ENCODE measurements at places on chromosomes 5 and 9. TPM values are rescaled to one million over a fixed set of nuclear protein-coding genes. Genes with fewer than 3 reads are reported as not detected.
A peak's percentile ranks its signal among the peaks of the same experiment; 100 is the strongest.

- H3K4me3 ChIP-seq: no peak overlapping the region
- H3K36me3 ChIP-seq: no peaks in the 10 kb centered on the region
- no peaks in the 10 kb centered on the region for H3K27me3 ChIP-seq
- H3K27ac ChIP-seq: no peak overlapping the region
- no peaks in the 10 kb centered on the region for H3K4me1 ChIP-seq
Measured at GRCh38 chr9:111013250-111013649, 25.0 kb downstream of the LPAR1 start.

DNA sequence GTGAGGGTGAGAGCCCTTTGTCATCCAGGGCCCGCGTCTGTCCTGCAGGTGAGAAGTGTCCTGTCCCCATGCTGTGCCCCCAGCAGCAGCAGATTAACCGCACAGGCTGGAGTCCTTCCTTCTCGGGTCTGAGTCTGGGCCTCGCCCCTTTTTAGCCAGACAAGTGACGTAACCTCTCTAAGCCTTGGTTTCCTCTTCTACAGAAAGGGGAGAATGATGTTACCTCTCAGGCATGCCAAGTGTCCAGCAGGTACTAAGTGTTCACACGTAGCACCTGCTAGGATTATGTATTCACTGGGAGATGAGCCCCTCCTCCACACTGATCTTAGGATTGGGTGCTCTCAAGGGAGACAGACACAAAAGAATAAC is 6.9 kb downstream of the NEURL1B start:
- no peak overlapping the region for H3K4me3 ChIP-seq
- DNase-seq: no peak
- no peaks in the 10 kb centered on the region for H3K36me3 ChIP-seq
- H3K27me3 ChIP-seq: peaks cover 18% of the 10 kb centered on the region
- H3K4me1 ChIP-seq: no peaks in the 10 kb centered on the region

Gene ADGRV1
- total RNA-seq: 0.06 TPM

- H3K27ac ChIP-seq: no peak overlapping the region
- H3K4me3 ChIP-seq: no peak overlapping the region
- no peaks in the 10 kb centered on the region for H3K36me3 ChIP-seq
- H3K4me1 ChIP-seq: no peaks in the 10 kb centered on the region
Measured at GRCh38 chr9:127105805-127106465, 16.5 kb downstream of the ANGPTL2 start.

- no peak overlapping the region for H3K4me3 ChIP-seq
- H3K36me3 ChIP-seq: peaks cover 5% of the 10 kb centered on the region
- no peak for DNase-seq
- H3K27ac ChIP-seq: no peak overlapping the region
- H3K4me1 ChIP-seq: no peaks in the 10 kb centered on the region
Measured at GRCh38 chr5:137622850-137623249, 113.0 kb downstream of the KLHL3 start.

Gene HAPLN1
- total RNA-seq: not detected

DNA sequence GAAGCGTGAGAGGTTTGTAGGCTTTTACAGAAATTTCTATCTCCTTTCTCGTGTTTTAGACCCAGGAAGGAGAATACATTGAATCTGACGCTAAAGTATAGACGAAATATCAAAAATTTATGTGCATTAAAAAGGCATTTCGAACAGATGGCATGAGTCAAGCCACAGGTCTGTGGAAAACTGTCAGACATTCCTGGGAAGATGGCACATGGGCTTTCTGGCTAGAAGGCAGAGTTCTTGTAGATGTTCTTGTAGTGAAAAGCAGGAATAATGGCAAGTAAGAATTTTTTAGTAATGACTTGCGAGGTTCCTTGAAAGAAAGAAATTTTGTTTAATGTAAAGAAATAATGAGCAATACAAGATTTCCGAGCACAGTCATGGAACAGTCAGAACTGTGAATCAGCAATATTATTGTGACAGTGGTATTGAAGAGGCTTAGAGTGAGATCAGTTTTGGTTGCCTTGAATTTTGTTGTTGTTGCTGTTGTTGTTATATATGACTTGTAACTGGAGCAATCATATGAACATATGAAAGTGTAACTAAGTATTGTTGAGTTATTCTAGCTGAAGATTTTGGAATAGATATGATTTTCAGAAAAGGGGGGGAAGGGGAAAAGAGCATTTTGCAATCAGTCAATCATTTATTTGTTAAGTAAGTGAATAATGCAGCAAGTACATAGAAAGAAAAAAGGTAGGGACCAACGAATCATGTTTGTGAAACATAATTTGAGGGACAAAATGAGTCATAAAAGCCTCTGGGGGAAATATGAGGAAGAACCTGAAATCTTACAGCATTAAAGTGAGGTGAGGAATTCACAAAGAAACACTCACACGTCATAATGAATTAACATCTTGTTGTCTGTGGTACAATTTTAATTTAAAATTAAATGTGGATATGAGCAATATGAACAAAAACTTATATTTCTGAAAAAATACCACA is 339.0 kb upstream of the CTNND2 start:
- no peaks in the 10 kb centered on the region for H3K27me3 ChIP-seq
- no peak for DNase-seq
- no peak overlapping the region for H3K4me3 ChIP-seq
- H3K4me1 ChIP-seq: no peaks in the 10 kb centered on the region
- H3K27ac ChIP-seq: no peak overlapping the region
- H3K36me3 ChIP-seq: no peaks in the 10 kb centered on the region

GRCh38 chr5:167897371-167897770 is 394.1 kb upstream of the WWC1 start:
- no peaks in the 10 kb centered on the region for H3K4me1 ChIP-seq
- H3K27ac ChIP-seq: no peak overlapping the region
- H3K27me3 ChIP-seq: peaks cover 3% of the 10 kb centered on the region
- no peak overlapping the region for H3K4me3 ChIP-seq
- no peak for DNase-seq
- no peaks in the 10 kb centered on the region for H3K36me3 ChIP-seq

DNA sequence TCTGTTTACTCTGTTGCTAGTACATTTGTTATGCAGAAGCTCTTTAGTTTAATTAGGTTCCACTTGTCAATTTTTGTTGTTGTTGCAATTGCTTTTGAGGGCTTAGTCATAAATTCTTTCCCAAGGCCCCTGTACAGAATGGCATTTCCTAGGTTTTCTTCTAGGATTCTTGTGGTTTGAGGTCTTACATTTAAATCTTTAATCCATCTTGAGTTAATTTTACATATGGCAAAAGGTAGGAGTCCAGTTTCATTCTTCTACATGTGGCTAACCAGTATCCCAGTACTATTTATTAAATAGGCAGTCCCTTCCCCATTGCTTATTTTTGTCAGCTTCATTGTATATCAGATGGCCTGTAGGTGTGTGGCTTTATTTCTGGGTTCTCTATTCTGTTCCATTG is 792.4 kb downstream of the PTPRD start:
- no peak for DNase-seq
- H3K27ac ChIP-seq: no peak overlapping the region
- H3K4me3 ChIP-seq: no peak overlapping the region
- no peaks in the 10 kb centered on the region for H3K36me3 ChIP-seq
- H3K27me3 ChIP-seq: peaks cover 2% of the 10 kb centered on the region
- no peaks in the 10 kb centered on the region for H3K4me1 ChIP-seq

DNA sequence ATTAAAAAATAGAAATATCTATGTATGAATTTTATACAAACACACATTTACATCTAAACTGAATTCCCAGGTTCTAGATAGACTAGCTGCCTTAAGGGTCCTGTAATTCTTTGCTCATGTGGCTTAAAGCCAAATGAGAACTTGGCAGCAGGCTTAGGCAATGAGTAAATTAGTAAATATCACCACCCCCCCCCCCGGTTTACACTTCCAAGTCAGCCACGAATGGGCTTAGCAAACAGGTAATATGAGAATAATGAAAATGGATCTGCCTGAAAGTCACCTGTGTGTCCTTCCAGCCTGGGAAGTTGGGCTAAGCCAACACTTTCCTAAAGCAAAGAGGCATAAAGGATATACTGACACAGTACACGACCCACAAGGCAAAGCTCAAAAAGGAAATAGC is 108.6 kb downstream of the KLHL3 start:
- no peak overlapping the region for H3K27ac ChIP-seq
- peaks cover under 1% of the 10 kb centered on the region for H3K4me1 ChIP-seq
- no peaks in the 10 kb centered on the region for H3K27me3 ChIP-seq
- no peak for DNase-seq
- no peak overlapping the region for H3K4me3 ChIP-seq

Gene SPATA31E1
- total RNA-seq: not detected

GRCh38 chr9:135508211-135508820 is 7.8 kb downstream of the MRPS2 start:
- peaks cover 1% of the 10 kb centered on the region for H3K36me3 ChIP-seq
- H3K4me1 ChIP-seq: peaks cover 4% of the 10 kb centered on the region
- H3K27me3 ChIP-seq: peaks cover 8% of the 10 kb centered on the region

- no peak for DNase-seq
- H3K4me1 ChIP-seq: peaks cover 23% of the 10 kb centered on the region
- H3K4me3 ChIP-seq: peak overlapping the region; percentile 89
- H3K27me3 ChIP-seq: no peaks in the 10 kb centered on the region
- peaks cover 12% of the 10 kb centered on the region for H3K36me3 ChIP-seq
Measured at GRCh38 chr5:73564675-73565074, 764 bp downstream of the ANKRA2 start.

- H3K27ac ChIP-seq: no peak overlapping the region
- H3K27me3 ChIP-seq: peaks cover 25% of the 10 kb centered on the region
- H3K36me3 ChIP-seq: no peaks in the 10 kb centered on the region
- DNase-seq: no peak
Measured at GRCh38 chr5:76941442-76941841, 11.4 kb upstream of the CRHBP start.

DNA sequence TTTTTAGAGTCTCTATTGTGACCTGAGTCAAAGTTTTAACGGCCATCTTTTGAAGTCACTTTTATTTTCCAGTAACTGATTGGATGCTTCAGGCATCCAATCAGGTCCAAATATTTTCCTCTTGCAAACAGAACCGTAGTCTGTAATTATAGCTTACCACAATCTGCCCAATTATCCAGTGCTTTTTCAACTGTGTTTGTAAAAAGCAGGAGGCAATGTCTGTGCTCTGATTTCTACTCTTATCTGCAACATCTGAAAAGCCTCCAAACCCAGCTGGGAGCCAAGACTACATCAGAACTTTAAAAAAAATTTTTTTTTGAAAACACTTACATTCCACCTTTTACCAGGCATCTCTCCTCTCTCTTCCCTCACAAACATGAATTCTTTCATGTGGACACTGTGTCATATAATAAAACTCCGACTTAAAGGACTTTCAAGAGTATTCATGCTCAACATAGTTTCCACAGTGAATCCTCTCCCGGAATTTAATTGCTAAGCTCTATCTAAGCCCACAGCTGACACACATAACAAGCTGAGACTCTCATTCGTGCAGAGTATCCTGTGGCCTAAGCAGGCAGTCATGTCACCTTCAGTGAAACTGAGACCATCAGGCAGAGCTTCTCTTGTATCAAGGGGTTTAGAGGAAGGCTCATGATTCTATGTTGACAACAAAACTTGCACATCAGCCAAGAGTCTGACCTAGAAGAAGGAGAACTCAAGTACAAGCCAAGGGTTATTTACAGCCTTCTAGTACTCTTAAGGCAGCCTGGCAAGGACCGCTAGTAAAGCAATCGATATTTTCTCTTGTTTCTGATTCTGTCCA is 272.7 kb downstream of the TLE1 start:
- H3K4me3 ChIP-seq: no peak overlapping the region
- no peaks in the 10 kb centered on the region for H3K4me1 ChIP-seq
- no peaks in the 10 kb centered on the region for H3K36me3 ChIP-seq
- H3K27me3 ChIP-seq: no peaks in the 10 kb centered on the region
- H3K27ac ChIP-seq: no peak overlapping the region

DNA sequence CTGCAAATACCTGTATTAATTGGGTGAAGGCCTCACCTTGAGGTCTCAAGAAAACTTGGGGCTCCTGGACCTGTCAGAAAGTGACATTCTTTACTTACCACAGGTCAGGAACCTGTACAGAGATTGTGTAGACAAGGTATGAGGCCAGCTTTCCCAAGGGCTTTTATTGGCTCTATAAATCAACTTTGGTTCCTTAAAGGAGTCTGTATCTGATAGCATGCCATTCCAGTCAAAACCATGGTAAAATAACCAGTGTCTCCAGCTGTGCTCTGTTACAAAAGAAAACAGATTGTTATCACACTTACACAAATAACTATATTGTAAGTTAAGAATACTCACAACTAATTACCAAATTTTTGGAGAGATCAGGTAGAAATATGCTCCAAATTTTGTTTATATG is 64.5 kb downstream of the COL15A1 start:
- H3K27ac ChIP-seq: no peak overlapping the region

DNA sequence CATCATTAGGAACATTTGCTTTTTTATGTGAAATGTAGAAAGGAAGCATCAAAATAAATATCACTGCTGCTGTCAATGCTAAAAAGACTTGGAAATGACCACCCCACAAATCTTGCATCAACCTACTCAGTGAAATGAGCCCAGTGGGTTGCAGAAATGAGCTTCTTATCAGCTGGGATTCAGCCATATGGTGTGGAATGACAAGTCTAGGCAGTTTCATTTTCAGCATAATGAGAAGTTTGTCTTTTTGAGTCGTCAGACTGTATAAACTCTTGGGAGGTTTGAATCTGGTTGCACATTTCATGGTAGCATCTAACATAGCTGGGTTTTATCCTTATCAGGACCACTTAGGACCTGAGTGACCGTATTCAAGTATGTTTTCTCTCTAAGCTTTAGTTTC is 251.1 kb upstream of the PPP1R2B start:
- no peak overlapping the region for H3K27ac ChIP-seq
- H3K4me1 ChIP-seq: no peaks in the 10 kb centered on the region
- no peak overlapping the region for H3K4me3 ChIP-seq
- DNase-seq: no peak
- peaks cover 9% of the 10 kb centered on the region for H3K27me3 ChIP-seq

GRCh38 chr5:16552666-16553343 is 64.0 kb downstream of the RETREG1 start:
- peak; percentile 49 for DNase-seq
- peaks cover 8% of the 10 kb centered on the region for H3K36me3 ChIP-seq
- H3K4me1 ChIP-seq: peaks cover 16% of the 10 kb centered on the region

GRCh38 chr5:83608122-83608521 is 112.5 kb downstream of the HAPLN1 start:
- H3K36me3 ChIP-seq: no peaks in the 10 kb centered on the region
- no peaks in the 10 kb centered on the region for H3K4me1 ChIP-seq
- DNase-seq: no peak
- H3K27ac ChIP-seq: no peak overlapping the region
- H3K27me3 ChIP-seq: no peaks in the 10 kb centered on the region

DNA sequence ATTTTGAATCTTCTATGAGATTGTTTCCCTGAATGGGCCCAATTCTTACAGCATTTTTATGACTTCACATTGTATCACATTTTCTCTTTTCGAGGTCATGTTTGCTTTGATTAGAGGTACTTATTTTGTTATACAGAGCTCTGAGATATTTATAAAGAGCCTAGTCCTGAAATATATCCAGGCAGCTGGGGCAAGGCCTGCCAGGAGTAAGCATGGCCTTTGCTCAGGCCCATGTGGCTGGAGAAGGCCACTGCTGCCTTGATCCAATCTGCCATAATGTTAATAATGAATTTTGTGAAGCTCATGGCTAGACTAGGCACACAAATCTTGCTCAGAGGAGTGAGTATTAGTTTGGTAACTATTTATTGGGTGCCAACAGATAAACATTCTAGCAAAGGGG is 96.0 kb downstream of the TARS1 start:
- no peak overlapping the region for H3K4me3 ChIP-seq
- no peaks in the 10 kb centered on the region for H3K27me3 ChIP-seq
- no peaks in the 10 kb centered on the region for H3K36me3 ChIP-seq
- H3K27ac ChIP-seq: no peak overlapping the region

GRCh38 chr5:120624021-120624563 is 160.0 kb downstream of the PRR16 start:
- H3K36me3 ChIP-seq: no peaks in the 10 kb centered on the region
- H3K27me3 ChIP-seq: no peaks in the 10 kb centered on the region
- no peaks in the 10 kb centered on the region for H3K4me1 ChIP-seq
- no peak for DNase-seq

Gene NR2F1
- not detected for total RNA-seq
